Stimulated activated CD4-positive, alpha-beta T cell treated with anti-CD3 and anti-CD28 coated beads, Interleukin-1b, Interleukin-23, amount 100 ng/mL, for 4 hours (primary cell): ENCODE measurements at places on chromosomes 16 and 17.

DNA sequence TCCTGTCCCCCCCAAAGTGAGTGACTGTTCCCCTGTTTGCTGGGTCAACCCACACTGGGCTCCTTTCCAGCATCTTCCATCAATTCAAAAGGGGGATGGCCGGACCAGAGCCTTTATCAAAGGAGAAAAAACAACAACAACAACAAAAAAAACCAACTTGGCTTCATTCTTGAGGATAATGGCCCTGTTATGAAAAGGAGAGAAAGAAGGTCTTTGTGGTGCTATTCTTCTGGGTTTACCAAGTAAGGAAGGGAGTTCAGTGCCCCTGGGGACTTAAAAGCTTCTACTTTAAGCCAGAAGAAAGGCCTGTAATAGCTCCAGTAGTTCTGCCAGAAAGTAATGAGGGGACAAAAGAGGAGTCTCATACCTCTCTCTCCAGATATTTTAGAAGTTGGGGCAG, 71.5 kb downstream of the RGS9 start:
- no peak for DNase-seq

GRCh38 chr17:82909322-82909904, 69.6 kb upstream of the ZNF750 start:
- DNase-seq, result no peak

- DNase-seq, result no peak
Observed at GRCh38 chr16:181565-182021, 1.3 kb downstream of the HBQ1 start.

GRCh38 chr16:72864130-72864833, 183.6 kb downstream of the ZFHX3 start:
- no peak for DNase-seq

GRCh38 chr16:75621170-75621477, 2.0 kb downstream of the ADAT1 start:
- DNase-seq, result no peak
